Stimulated activated CD8-positive, alpha-beta memory T cell treated with anti-CD3 and anti-CD28 coated beads, Interleukin-7, amount 100 ng/mL, for 1 hour (primary cell): ENCODE measurements at places on chromosomes 3 and 15.

DNA sequence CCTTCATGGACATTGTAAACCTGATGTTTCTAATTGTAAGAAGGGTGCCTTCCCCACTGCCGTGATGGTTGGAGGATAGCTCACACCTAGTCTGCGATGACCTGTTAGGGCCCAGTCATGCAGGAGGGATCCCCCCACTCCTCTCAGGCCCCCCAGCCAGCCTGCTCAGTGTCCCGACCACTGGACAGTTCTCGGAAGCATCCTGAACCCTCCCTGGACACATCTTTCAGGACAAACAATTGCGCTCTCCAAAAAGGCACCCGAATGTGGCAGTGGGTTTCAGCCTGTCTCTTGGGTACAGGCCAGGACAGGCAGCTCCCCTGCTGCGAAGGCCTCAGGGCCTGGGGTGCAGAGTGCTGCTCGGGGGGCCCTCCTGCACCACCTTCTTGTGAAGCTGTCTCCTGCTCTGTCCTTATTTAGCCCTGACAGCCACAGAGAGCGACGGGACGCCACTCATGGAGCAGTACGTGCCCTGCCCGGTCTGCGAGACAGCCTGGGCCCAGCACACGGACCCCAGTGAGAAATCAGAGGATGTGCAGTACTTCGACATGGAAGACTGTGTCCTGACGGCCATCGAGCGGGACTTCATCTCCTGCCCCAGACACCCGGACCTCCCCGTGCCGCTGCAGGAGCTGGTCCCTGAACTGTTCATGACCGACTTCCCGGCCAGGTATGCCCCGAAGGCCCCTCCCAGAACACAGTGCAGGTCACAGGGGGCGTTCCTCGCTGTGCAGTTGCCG is 132.3 kb downstream of the LRRK1 start:
- no peak for DNase-seq

DNA sequence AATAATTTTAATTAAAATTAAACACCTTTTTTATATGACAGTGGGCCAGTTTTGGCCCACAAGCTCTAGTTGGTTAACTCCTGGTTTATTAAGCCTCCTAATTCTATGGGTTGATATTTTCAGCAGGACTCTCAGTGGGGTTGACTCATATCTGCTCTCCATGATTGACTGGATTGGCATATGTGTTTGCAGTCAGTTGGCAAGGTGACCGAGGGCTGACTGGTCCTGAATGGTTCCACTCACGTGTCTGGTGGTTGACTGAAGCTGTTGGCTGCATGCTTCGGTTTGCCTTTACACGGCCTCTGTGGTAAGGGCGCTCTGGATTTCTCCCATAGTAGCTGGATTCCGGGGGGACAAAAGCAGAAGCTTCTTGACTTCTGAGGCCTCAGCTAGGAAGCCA is 65.3 kb upstream of the ZNF280D start:
- DNase-seq = no peak

- no peak for DNase-seq
Measured at GRCh38 chr3:53102601-53103147, 27.6 kb downstream of the RFT1 start.

DNA sequence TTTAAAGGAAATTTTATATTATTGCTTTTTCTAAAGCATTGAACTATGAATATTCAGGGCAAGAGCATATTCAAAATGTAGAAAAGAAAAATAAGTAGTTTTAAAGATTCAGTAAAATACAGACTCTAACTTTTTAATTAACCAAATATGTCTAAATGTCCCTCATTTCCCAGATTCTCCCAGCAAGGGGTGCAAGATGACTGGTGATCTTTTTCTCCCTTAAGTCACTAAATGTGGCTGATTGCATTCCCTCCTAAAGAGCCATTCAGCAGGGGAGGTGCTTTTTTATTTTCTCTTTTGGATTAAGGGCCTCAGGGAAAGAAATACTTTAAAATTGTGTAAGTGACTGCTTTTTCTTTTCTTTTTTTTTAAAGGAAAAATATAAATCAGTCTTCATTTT is 406.9 kb downstream of the OXSM start:
- DNase-seq = no peak

- DNase-seq = no peak
Measured at GRCh38 chr3:159749406-159749805, 239.2 kb upstream of the IL12A start.

DNA sequence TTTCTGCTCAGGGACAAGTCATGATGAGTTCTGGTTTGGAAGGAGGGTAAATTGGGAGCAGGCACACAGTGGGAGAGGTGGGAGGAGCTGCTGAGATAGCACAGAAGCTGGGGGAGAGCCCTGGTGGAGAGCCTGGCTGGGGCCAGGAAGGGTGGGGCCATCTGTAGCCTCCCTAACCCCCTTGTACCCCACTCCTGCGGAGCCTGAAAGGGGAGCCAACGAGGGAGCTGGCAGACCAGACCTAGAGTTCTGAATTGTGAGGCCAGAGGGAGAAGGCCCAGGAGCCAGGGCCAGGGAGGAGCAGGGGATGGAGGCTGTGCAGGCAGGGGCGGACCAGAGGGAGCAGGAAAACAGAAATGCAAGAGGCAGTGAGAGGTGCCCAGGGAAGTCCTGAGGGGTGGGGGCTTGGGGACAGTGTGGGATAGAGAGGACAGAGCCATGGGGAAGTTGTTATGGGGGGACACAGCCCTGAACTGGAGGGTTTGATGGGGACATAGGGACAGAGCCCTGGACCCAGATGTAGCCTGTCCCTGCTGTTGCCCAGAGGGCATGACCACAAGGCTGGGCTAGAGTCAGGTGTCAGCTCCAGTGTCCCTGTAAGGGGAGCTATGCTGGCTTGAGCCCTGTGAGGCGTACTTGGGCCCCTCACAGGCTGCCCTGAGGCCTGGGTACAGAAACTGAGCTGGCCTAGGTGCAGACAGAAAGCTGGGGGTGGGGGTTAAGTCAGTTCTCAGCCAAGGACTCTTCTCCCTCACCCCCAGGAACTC is 1.2 kb downstream of the TMIE start:
- DNase-seq = no peak

- DNase-seq = no peak
Measured at GRCh38 chr15:57248074-57248473, 128.2 kb upstream of the CGNL1 start.

DNA sequence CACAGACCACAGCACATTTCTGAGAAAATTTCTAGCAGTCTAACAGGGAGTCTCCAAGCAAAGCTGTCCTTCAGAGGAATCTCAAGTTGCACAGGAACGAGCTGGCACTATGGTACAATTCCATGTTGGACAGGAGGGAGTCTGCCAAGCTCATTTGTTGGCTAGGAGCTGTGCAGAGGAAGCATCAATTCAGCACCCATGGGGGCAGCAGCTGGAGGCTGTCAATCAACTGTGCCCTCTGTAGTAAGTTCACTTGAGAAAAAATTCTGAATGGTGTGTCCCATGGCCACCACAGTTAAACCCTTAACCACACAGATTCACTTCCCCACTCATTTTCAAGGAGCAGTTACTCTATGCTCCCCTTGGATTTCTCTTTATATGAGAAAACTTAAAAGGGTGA is 298.5 kb upstream of the PPP2R3A start:
- no peak for DNase-seq

DNA sequence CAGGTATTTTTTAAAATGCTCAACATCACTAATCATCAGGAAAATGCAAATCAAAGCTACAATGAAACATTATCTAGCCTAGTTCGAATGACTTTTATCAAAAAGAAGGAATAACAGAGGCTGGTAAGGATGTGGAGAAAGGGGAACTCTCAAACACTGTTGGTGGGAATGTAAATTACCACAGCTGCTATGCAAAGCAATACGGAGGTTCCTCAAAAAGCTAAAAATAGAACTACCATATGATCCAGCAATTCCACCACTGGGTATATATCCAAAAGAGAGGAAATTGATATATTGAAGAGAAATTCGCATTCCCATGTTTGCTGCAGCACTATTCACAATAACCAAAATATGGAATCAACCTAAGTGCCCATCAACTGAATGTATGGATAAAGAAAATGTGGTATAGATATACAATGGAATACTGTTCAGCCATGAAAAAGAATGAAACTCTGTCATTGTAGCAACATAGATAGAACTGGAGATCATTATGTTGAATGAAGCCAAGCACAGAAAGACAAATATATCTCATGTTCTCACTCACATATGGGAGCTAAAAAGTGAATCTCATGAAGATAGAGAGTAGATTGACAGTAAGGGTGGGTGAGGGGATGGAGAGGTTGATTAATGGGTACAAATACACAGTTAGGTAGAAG is 19.7 kb upstream of the CLN6 start:
- no peak for DNase-seq

GRCh38 chr3:71402911-71403310 is 180.6 kb downstream of the FOXP1 start:
- DNase-seq = no peak

GRCh38 chr3:132448216-132448961 is 31.1 kb downstream of the DNAJC13 start:
- no peak for DNase-seq

GRCh38 chr15:67144609-67145311 is 79.4 kb downstream of the SMAD3 start:
- DNase-seq = no peak

DNA sequence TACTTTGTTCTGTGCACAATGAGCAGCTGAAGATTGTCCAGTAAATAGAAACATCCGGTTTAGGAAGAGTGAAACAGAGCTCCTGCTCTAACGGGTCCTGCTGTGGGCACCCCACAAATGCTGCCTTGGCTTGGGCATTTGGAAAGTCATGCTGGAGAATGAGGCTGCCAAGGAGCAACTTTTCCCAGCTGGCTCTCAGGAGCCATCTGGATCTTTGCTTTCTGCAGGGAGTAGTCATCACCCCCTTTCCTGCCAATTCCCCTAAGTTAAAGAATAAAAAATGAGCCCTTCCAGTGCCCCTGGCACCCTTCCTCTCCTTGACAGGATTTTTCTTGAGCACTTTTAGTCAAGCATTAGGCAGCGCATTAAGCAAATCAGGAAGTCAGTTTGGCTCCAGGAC is 90.0 kb downstream of the FAM43A start:
- DNase-seq = no peak

GRCh38 chr3:146783446-146783845 is 178.3 kb upstream of the PLSCR5 start:
- no peak for DNase-seq

- DNase-seq = no peak
Measured at GRCh38 chr3:105401691-105402149, 35.0 kb downstream of the ALCAM start.

GRCh38 chr3:185089751-185090150 is 63.1 kb downstream of the C3orf70 start:
- no peak for DNase-seq

DNA sequence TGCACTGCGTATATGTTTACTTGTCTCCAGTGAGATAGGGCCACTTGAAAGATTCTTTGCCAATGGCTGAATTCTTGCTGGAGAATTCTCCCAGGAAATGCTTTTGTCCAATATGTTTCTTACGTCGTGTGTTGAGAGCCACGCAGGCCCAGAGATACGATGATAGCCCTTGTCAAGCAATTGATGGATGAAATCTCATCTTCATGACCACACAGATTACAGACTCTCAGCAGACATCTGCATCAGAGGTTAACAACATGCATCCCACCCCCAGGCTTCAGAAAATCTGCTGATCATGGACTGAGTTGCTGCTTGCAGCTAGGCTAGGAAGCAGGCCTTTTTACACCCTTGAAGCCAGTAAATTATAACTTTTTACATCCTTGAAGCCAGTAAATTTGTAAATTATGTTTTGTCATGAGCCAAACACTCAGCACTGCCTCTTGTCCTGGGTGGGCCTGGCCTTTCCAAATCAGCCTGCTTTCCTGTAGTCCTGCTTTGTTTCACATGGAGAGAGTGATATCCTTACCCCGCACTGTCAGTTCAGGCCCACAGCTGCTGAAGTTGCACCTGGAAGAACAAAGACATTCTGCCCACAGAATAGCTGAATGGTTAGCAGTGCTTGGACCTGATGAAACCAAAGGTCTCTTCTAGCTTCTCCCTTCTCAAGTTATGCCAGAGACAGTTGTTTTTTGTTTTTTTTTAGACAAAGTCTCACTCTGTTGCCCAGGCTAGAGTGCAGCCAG is 84.4 kb downstream of the GPR156 start:
- DNase-seq = no peak

DNA sequence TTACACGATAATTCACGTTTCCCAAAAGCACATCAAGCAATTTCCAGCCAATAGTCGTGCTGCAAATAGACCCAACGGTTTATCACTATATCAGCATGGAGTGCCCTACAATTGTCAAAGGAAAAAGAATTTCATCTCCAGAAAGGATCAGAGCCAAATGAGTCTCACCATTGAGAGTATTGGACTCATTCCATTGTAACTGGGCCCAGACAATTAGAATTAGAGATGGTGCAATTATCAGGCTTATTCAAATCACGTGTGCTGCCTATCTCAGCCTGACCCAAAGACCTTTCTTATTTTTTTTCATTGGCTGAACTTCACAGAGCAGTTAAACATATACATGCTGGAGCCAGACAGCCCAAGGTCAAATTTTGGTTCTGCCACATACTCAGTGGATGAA is 87.0 kb upstream of the LRTM1 start:
- no peak for DNase-seq

DNA sequence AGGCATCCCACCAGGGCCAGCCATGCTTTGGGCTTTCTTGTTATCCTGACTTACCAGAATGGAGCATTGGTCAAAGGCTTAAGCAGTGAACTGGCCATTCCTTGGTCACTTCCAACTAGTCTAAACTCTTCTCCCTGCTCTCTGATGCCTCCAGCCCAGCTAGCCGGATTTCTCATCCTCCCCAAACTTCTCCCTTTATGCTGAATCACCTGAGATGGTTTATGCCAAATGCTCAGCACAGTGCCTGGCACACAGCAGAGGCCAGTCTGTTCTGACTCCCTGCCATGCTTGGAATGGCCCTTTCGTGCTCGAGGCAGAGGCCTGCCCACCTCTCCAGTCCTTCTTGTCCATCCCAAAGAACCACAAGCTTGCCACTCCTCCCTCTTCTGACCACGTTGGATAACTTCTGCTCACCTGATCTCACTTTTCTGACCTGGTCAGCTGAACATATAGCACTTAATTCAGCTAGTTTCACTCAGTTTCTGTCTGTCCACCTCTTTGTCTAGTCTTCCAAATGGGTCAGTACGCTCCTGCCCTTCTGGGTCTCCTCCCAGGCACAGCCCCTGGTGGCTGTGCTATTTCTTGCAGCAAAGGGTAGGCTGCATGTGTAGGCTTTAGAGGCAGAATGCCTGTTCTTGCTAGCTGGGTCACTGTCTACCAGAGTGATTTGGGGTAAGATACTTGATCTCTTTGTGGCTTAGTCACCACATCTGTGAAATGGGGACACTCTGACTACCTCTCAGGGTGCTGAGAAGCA is 2.2 kb upstream of the RBP1 start:
- DNase-seq = no peak
